ENCODE measurements at places on chromosomes 4 and X. TPM values are rescaled to one million over a fixed set of nuclear protein-coding genes. Genes with fewer than 3 reads are reported as not detected.

GRCh38 chr4:138910914-138911336 lies 104.7 kb upstream of the NOCT start:
- DNase-seq: no peak

DNA sequence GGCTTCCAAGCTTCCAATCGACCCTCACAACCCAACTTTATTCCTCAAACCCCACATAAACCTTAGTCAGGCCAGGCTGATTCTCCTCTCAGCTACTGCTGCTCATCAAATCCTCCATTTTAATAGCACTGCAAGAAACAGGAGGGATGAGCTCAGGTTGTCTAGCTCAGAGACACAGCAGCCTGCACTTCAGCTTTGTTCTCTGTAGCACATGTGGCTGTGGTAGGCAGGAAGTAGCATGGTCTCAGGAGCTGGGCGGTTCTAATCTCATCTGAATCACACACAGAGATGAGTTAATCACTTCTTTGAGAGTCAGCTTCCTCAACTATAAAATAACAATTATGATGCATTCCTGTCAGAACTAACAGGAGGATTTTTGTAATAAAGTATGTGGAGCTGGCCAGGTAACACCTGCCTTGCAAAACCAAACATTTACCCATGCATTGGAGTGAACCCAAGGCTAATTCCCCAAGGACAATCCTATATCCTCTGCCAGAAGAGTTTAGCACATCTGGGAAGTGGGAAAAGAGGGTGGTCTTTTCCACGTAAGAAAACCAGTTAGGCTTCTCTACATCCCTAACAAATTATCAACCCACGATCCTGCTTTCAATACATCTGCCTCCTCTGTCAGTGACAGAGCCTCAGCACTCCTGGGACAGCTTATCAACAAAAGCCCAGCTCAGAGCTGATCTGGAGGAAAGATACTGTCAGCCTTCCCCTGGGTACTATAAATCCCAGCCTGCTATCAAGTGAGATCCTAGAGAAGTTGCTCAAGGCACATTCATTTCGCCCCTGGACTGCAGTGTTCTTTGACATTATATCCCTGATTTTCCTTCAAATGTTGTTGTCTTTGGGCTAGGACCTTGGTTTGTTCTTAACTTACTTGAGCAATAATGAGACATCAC lies 32.8 kb downstream of the ELOVL6 start:
- peak; percentile 29 for DNase-seq

DNA sequence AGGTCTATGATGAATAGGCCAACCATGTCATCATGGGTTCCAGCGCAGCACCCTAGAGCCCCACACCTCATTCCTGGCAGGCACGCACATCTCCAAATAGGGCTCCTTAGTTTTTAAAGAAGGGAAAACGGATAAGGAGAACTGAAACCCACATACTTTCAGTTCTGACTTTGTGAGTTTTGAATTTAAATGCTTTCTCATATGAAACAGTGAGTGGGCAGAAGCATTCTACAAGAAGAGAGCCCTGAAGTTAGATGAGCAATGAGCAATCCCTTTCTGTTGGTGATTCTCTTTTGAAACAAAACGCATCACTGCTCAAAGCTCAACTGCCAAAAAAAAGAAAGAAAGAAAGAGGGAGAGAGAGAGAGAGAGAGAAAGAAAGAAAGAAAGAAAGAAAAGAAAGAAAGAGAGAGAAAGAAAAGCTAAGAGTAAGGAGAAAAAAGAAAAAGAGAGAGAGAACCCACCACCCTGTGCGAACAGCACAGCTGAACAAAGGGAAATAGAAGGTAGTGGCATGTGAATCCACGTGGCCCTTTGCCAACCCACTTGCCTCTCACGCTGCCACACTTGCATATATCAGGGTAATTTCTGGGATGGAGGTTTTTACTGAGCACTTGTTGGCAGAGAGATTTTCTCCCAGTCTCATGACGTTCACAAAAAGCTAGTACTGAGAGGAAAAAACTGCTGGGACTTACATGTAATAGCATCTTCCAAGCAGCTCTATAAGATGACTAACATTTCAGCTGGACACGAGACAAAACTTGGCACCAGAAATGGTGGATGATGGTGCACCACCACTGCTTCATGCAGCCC lies 31.0 kb downstream of the TMSB4X start:
- peak; percentile 50 for DNase-seq

GRCh38 chr4:24729119-24729730 lies 66.1 kb upstream of the SOD3 start:
- DNase-seq: no peak

DNA sequence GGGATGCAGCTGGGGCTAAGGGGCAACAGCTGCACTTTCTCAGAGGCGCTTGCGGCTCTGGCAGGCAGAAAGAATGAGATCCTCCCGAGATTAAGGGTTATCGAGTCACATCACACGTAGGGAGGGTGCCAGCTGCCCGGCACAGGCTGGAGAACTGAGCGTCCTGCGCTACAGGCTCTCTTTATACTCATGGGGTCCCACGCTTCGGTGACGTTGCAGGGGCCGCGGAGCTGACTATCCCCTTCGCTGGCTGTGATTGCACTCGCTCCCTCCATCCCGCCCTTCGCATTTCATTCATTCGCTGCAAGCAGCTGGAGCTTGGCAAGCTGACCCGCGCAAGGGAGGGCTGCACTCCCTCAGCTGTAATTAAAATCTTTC lies at the start of gene TACR3:
TSS of gene TACR3 (minus strand) at position 156 of the 378 bp plus-strand sequence. CDS start 310 bp downstream, outside the sequence.
- DNase-seq: no peak

GRCh38 chr4:151712777-151713176 lies 48.0 kb downstream of the GATB start:
- no peak for DNase-seq

- no peak for DNase-seq
Measured at GRCh38 chrX:95063554-95063953, 1389.5 kb downstream of the FAM133A start.

- DNase-seq: no peak
Measured at GRCh38 chrX:149691794-149692193, 20.1 kb upstream of the MAGEA11 start.

DNA sequence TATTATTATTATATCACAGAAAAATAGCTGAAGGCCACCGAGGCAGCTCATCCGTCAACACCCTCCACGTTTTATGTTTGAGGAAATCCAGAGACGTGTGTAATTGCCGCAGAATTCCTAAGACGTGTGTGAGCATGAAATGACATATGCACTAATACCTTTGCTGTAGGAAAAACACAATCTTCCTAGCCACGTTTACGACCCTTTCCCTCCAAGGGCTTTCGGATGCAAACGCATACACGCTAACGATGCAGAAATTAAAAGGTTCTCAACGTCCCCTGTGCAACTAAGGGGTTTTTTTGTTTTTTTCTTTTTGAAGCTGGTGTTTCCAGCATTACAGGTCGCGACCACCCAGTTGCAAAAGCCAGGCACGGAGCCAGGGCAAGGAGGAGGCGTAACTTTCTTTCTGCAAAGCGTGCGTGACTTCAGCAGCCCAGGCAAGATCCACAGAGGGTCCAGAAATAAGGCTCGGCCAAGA lies 33.8 kb downstream of the CRLF2 start:
- DNase-seq: no peak

DNA sequence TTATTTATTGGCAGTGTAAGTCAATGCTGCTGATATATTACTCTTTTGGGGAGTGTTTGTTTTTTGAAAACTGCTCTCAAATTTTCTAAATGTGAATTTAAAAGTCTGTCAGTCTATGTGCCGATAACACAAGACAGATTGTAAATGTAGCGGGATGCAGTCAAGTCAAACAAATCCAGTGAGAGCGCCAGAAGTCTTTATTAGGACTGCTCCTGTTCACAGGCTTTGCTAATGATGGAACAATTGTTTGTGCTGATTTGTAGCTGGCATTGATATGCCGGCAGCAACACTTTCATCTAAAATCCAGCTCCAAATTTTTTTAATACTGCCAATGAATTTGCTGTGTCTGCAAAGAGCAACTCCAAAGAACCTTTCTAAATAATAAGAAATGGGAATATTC lies 78.7 kb upstream of the TET2 start:
- no peak for DNase-seq

DNA sequence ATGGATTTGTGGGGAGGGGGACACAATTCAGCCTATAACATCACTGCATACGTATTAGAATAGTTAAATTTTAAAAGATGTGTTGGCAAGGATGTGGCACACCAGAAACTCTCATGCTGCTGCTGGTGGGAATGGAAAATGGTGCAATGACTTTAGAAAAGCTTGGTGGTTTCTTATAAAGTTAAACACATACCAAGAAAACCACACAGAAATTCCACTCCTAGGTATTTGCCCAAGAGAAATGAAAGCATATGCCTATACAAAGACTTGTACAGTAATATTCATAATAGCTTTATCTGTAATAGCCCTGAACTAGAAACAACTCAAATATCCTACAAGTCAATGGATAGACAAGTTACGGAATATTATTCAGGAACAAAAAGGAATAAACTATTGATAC lies 71.3 kb upstream of the PDHA1 start:
- no peak for DNase-seq

- DNase-seq: peak; percentile 80
Measured at GRCh38 chrX:69503782-69504625, at the start of gene NALF2. TSS of gene NALF2 (plus strand) at chrX:69504326. CDS start at chrX:69505283, 957 bp downstream.

GRCh38 chrX:96715481-96715880 lies 30.8 kb downstream of the DIAPH2 start:
- DNase-seq: no peak

DNA sequence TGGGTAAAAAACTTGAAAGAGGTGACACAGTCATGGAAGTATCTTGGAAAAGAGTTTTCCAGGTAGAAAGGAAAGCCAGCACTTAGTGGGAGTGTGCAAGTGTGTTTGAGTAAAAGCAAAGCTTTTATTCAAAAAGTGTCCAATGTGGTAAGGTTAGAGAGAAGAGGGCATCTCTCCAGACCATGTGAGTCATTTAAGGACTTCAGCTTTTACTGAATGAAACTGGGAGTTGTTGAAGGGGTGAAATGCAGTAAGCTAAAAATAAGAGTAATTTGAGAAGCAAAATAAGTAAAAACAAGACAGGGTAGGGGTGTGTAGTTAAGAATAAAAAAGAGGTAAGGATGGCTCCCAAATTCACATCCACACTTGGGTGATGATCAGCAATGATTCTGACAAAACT lies 238.9 kb downstream of the SLC7A11 start:
- no peak for DNase-seq

GRCh38 chr4:151403656-151404055 lies 5.3 kb upstream of the FHIP1A start:
- no peak for DNase-seq

- no peak for DNase-seq
Measured at GRCh38 chr4:154478128-154478527, 13.5 kb downstream of the DCHS2 start.

- no peak for DNase-seq
Measured at GRCh38 chr4:80814266-80814665, 216.2 kb upstream of the BMP3 start.

GRCh38 chr4:156473151-156473550 lies 498.4 kb downstream of the PDGFC start:
- no peak for DNase-seq

GRCh38 chr4:109729117-109729717 lies 653 bp downstream of the PLA2G12A start:
- peak; percentile 14 for DNase-seq

DNA sequence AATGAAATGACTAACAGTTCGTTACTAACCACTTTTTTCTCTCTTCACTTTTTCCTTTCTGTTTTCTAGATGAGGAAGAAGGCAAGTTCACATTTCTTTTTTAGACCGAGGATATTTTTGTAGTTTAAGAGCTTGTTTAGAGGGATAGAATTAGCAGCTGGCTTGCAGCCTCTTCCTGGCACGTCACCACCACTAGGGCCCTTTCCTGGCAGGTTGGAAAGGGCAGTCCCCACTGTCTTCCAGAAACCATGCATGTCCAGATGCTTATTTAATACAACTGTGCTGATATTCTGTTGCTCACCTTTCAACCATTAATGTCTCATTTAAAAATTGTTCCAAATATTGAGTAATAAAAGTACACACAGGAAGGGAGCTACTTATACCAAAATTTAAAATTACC lies 209.5 kb upstream of the PACRGL start:
- DNase-seq: no peak

DNA sequence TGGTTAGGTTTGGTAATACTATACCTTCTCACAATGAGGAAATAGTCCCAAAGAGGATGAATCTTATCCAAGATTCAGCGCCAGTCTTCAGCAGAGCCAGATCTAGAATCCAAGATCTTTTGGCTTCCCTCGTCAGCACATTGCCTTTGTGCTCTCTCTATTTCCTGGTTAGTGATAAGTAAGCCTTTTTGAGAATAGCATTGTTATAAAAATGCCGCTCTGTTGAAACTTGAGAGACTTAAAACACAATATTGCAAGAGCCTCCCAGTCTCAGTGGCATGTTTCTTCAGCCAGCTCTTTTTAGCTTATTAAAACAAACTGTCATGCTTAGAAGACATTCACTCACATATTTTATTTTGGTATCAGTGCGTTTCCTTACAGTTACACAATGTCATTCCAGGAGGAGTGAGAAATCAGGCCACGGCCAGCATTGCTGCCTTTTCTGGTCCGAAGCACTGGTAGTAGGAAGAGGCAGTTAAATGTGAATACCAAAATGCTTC lies 141.4 kb downstream of the KLHL8 start:
- no peak for DNase-seq

- DNase-seq: no peak
Measured at GRCh38 chr4:22875587-22876257, 183.0 kb downstream of the GBA3 start.

DNA sequence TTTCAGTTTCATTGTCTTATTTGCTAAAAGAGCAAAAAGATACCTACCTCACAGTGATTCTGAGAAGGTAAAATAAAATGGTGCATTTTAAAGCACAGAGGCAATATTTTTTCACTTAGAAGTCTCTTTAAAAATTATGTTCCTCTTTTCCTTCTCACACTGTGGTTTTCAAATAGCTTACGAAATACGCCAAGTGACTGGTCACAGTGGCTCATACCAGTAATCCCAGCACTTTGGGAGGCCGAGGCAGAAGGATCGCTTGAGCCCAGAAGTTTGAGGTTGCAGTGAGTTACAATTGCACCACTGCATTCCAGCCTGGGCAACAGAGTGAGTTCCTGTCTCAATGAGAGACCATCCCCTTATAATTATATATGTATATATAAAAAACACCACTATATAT lies 372.6 kb downstream of the FBXO8 start:
- DNase-seq: no peak

GRCh38 chr4:97627750-97628149 lies 515.5 kb downstream of the STPG2 start:
- DNase-seq: no peak

DNA sequence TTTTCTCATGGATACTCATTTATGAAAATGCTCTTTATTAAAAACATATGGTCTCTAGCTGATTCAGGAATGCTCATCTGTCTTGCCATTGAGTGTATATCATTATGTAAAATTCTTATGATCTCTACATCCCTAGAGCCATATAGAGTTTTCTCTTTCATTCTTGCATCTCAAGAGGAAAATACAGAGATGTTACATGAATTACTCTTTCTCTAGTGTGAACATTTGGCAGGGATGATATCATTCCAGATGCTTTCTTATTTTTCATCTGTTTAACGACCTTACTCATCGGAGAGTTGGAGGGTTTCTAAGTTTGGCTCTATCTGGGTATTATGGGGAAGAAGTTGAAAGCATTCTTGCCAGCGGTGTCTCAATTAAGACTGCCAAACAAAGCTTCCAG lies 202.9 kb upstream of the SLC7A11 start:
- DNase-seq: no peak

GRCh38 chr4:164606478-164606877 lies 147.5 kb upstream of the SMIM31 start:
- no peak for DNase-seq

NAA15 gene
- total RNA-seq: 78.7 TPM

SPANXN4 gene
- total RNA-seq: not detected

MAGEB17 gene
- total RNA-seq: not detected

CABS1 gene
- total RNA-seq: not detected

NAP1L3 gene
- total RNA-seq: not detected

LUZP4 gene
- not detected for total RNA-seq

JCHAIN gene
- total RNA-seq: 1,325 TPM

CXorf49 gene
- not detected for total RNA-seq

ADH7 gene
- total RNA-seq: not detected

APOOL gene
- 14.3 TPM for total RNA-seq

DBET gene
- not detected for total RNA-seq

Measured in OCI-LY7 (cell line).